Activated naive CD4-positive, alpha-beta T cell treated with anti-CD3 and anti-CD28 coated beads, Interleukin-2, amount 50 U/mL, for 72 hours (primary cell): ENCODE measurements at places on chromosomes 4 and X.

DNA sequence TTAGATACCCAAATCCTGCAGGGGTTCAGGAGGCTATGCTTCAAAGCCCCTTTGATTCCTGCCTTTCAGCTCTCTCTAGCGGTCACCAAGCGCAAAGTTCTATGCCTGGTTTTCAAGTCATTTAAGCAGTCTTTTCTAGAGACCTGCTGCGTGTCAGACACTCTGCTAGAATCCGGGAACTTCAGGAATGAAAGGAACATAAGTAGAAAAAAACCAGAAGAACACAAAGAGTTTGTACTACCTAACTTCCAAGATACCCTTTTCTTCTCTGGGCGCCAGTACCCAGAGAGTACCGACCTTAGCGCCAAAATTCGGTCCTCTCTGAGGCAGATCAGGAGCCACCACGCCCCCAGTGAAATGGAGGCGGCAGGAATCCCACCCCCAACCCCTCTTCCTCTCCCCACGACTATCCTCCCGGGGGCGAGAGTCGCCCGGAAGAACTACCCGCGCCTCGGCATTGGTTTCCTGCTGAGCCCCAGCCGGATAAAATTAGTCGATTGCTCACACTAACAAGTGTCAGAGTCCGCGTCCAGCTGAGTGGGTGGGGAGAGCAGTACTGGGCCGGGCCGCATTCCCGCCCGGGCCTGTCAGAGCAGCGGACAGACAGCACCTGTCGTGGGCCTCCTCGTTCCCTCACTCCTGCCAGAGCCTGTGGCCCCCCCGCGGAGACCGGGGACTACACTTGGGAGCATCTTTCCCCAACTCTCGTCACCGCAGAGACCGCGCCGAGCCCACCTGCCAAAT lies 78.8 kb downstream of the RLIM start:
- DNase-seq: peak; percentile 11

GRCh38 chrX:39214387-39215126 lies 413.3 kb downstream of the MID1IP1 start:
- no peak for DNase-seq

DNA sequence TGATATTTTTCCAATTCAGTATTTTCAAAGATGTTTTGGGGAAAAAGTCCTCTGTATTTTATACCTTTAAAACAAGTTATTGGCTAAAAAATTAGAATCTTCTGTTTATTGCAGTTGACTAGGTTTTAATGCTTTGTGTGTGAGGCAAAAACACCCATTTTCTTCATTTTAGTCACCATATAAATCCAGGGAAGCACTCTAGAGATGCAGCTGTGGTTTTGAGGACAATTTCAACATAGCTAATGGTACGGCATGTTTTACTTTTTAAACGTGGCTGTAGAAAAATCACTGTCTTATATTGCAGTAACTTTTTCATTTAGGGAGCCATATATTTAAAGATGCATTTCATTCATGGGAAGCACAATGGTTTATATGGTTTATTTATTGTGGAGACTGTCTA lies 129.1 kb upstream of the PITX2 start:
- DNase-seq: no peak

- no peak for DNase-seq
Measured at GRCh38 chrX:154325541-154325940, 29.9 kb downstream of the TKTL1 start.

- DNase-seq: no peak
Measured at GRCh38 chr4:106287353-106287969, 28.5 kb downstream of the TBCK start.

GRCh38 chrX:155889328-155889727 lies 8.2 kb downstream of the VAMP7 start:
- DNase-seq: no peak

GRCh38 chrX:23656684-23657083 lies 10.6 kb upstream of the PRDX4 start:
- no peak for DNase-seq

GRCh38 chr4:91108751-91109150 lies 981.6 kb downstream of the CCSER1 start:
- no peak for DNase-seq

- DNase-seq: no peak
Measured at GRCh38 chr4:84750960-84751283, 168.0 kb downstream of the CDS1 start.

- DNase-seq: no peak
Measured at GRCh38 chrX:19728915-19729314, 158.5 kb downstream of the SH3KBP1 start.

- no peak for DNase-seq
Measured at GRCh38 chr4:113947484-113947883, 32.0 kb downstream of the ARSJ start.

GRCh38 chrX:42900947-42901346 lies 123.0 kb upstream of the PPP1R2C start:
- no peak for DNase-seq

DNA sequence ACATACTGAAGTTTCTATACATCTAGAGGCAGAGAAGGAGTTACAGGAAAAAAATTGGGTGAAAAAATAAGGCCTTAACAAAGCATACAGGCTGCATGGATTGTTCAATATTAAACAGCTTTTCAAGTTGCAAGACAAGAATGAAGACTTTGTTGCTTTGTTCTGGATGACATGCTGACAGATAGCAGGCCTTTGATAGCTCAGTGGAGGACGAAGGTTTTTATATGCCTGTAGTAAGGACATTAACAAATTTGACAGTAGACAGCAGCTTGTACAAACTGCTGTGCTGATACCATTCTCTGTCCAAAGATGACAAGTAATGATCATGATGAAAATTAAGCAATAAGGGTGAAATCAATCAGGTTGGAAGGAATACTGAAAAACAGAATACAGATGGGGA lies 309.9 kb downstream of the NKX6-1 start:
- no peak for DNase-seq

DNA sequence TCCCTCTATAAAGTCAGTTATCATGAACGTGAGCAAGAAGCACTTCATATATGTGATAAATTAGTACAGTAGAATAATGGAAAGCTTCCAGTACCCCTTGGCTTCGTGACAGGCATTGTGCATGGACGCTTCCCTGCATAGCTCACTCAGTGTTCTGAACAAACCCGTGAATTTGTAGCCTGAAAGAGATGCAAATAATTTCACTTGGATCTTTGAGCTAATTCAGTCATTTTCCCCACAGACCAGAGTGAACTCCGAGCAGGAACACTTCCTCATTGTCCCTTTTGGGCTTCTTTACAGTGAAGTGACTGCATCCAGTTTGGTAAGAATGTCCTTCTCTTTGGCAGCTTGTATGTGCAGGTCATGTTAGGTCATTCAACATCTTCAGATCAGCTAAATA lies 50.1 kb downstream of the ADD1 start:
- no peak for DNase-seq

DNA sequence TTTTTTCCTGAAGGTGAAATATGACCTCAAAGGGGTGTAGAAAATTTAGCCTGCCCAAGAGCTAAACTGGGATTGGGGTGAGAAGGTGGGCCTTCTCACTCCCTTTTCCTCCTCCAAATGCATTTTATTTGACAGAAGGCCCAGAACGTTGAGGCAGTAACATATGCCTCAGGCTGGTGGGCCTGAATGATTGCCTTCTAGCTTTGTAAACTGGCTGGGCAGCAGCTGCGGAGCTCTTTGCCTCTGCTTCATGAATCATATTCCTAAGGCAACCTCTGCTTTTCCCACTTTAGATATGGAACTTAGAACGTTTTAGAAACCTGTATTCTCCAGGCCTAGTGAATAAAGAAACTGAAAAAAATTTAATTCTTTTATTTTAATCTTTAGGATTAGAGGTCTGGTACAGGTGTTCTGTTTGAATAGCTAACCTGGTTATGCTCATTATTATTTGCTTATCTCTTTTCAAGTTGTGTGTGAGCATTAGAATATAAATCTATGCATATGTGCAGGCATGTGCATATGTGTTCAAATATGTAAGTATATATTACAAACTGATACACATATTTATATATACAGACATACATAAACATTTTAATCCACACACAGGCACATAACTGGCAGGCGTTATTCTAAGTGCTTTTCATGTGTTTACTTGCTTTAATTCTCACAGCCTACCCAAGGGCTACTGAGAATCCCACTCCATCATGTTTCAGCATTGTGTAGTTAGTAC lies 11.5 kb downstream of the PRDM8 start:
- DNase-seq: no peak

DNA sequence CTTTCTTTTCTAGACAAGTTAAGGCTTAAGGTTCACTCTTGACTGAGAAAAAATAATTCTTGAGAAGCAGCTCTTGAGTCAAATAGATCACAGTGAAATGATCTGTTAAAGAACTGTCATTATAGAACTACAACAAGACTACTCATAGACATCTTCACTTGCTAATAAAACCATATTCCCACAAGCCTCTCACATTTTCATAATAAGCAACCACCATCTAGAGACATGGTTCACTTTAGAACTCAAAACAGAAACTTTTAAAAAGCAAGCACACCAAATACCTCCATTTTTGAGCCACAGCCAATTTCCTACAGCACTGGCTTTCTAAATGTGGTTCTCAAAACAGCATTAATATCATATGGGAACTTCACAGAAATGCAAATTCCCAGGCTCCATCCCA lies 309.5 kb downstream of the TMA16 start:
- DNase-seq: no peak

- no peak for DNase-seq
Measured at GRCh38 chrX:12421918-12422317, 283.6 kb downstream of the FRMPD4 start.

GRCh38 chrX:137548261-137548660 lies 17.7 kb upstream of the ZIC3 start:
- no peak for DNase-seq

DNA sequence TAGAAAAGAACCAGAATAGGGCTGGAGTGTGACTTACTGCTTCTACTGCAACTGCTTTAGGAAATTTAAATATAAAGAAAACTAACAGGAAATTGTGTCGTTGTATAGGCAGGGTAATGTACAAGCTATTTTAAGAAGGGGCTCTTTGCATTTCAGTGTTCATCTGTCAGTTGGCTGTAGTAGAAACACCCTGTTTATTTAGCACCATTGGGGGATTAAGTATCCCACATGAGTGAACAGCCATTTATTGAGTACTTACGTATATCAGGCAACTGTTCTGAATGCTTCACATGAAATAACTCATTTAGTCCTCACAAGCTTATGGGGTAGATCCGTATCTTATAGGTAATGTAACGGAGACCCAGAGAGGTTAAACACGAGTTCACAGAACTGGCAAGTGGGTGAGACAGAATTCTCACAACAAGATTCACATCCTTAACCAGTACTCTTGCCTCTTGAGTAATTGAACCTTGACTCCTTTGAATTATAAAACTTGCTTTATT lies 23.9 kb downstream of the STIM2 start:
- no peak for DNase-seq

- DNase-seq: no peak
Measured at GRCh38 chr4:99722725-99723124, 65.1 kb upstream of the C4orf54 start.

DNA sequence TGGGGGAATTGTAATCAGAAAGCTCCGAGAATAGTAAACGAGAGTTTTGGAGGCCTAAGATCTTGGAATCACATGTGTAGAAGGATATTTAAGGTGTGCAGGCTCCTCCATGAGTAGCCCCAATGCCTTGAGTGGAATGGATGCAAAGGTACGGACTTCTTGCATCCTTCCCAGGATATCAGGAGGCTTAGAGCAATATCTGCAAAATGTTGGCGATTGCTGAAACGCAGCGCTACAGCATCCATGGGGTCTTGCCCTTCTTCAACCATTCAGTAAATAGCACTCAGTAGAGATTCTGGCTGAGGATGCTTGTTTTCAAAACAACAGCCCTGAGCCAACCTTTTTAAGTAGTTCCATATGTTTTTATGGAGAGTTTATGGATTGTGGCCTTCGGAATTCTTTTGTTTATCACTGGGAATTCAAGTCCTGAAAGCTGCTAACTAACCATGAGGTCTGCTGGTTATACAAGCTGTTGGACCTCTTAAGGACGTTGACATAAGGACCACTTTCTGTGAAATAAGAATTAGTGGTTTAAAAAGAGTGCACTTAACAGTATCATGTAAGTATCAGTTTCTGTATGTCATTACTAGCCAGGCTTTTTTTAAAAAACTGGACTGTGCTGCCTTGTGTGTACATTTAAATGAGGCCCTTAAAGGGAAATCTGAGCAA lies 228.8 kb upstream of the PGRMC2 start:
- no peak for DNase-seq

GRCh38 chr4:35562861-35563260 lies 681.5 kb downstream of the ARAP2 start:
- DNase-seq: no peak

DNA sequence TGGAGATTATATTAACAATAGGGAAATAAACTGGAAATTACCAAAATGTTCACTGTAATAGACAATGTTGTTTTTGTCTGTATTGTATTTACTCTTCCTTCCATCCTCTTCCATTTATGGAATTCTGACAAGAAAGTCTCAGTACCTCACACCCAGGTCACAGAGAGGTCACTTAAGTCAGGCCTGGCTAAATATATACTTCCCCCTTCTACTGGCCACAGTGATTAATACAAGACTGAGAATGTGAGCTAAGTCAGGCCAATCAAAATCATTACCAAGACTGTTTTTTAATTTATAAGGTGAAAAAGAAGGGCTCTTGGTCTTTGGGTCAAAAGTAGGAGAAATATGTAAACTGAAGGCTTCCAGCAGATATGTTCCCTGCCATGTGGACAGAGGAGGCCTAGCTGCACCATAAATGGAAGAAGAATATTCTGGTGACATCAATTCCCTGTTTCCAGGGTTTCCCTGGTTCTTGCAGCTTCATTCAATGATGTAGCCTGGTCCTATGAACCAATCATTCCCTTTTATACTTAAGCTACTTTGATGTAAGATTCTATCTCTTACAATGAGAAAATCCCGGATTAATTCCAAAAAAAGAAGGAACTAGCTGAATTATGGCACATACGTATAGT lies 64.3 kb downstream of the LRBA start:
- no peak for DNase-seq

- no peak for DNase-seq
Measured at GRCh38 chr4:89036535-89036934, 20.4 kb downstream of the FAM13A start.

DNA sequence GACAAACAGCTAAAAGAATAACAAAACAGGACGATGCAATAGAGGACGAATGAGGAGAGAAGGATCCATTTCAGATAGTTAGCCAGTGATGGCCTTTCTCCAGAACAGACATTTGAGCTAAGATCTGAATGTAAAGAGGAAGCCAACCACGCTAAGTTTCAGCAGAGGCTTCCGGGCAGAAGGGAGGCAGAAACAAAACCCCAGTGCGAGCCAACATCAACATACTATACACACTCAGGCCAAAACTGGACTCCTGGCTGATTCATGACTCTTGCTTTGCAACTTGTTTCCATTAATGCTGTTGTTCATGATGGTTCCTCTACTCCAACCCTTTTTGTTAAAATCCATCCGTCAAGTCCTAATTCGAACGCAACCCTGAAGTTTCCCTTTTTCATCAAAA lies 730.3 kb downstream of the TRIML1 start:
- no peak for DNase-seq

- no peak for DNase-seq
Measured at GRCh38 chr4:111997785-111998184, 147.5 kb upstream of the FAM241A start.

DNA sequence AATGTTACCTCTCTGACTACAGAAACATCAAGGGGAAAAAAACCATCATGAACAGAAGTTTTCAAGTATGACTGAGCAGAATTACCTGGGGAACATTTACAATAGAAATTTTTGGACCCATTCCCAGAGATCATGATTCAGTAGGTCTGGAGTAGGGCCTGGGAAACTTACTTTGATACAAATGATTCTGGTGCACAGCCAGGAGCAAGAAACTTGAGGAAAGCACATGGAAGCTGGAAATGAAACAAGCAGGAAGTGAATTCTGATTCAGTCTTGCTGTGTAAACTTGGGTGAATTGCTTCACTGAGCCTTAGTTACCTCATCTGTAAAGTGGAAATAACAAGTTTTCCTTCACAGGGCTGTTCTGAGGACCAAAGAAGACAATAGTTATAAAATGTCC lies 192.5 kb upstream of the TAPT1 start:
- no peak for DNase-seq
